ENCODE measurements at places on chromosomes 5 and 9.

- DNase-seq = no peak
Observed at GRCh38 chr5:171115519-171115918, 193.5 kb upstream of the TLX3 start.

GRCh38 chr9:37001459-37001858 lies 32.6 kb downstream of the PAX5 start:
- no peak for DNase-seq

DNA sequence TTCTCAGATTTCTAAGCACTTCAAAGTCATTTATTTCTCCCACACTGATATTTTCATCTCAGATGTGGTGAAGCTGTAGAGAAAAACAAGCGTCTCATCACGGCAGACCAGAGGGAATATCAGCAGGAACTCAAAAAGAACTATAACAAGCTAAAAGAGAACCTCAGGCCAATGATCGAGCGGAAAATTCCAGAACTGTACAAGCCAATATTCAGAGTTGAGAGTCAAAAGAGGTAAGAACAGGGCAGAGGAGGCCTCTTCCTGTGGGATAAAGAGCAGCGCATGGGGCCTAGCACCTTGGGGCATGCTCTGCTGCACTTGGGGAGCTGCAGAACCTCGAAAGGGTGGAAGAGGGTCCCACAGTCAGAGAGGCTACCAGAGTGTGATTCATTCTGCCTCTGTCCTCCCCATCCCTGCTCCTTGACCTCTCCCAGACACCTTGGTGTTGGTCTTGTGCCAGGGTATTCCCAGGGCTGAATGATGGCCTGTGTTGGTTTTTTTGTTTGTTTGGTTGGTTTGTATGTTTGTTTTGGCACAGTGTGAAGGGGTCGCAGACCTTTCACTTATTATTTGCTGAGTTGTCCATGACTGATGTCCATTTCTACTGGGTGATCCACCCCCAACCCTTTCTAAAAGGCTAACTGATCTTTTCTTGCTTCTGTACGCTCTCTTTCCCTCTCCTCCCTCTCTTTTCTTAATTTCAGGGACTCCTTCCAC lies 248.9 kb downstream of the DOCK8 start:
- DNase-seq = no peak

DNA sequence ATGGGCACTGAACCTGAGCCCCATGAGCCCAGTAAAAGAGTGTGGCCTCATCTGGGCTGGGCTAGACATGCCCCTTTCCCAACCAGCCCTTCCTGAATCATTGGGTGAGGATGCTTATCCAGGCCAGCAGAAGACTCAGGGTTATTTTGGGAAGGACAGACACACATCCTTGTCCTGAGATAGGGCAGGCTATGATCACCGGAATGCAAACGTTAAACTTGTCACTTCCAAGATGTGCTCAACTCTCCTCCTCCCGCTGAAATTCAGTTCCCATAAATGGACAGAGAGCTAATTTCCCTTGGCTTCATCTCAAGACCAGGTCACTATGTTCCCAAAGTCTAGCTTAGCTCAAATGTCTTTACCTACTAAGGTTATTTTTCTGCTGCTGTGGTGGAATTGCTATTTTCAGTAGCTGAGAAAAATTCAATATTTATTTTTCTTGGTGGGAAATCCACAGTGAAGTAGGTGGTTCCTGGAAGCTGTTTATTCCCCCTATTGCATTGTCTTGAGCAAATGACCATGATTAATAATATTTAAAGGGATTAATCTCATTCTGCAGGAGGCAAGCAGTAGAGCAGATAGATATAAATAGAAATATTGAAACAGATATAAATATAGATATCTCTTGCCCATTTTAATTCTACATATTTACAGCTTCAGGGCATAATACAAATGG lies 70.0 kb downstream of the NXNL2 start:
- DNase-seq = no peak

GRCh38 chr9:109016132-109016531 lies 2.8 kb upstream of the CTNNAL1 start:
- no peak for DNase-seq
